Eye (tissue), 1 donor: ENCODE measurements at places on chromosomes 1 and 21.

DNA sequence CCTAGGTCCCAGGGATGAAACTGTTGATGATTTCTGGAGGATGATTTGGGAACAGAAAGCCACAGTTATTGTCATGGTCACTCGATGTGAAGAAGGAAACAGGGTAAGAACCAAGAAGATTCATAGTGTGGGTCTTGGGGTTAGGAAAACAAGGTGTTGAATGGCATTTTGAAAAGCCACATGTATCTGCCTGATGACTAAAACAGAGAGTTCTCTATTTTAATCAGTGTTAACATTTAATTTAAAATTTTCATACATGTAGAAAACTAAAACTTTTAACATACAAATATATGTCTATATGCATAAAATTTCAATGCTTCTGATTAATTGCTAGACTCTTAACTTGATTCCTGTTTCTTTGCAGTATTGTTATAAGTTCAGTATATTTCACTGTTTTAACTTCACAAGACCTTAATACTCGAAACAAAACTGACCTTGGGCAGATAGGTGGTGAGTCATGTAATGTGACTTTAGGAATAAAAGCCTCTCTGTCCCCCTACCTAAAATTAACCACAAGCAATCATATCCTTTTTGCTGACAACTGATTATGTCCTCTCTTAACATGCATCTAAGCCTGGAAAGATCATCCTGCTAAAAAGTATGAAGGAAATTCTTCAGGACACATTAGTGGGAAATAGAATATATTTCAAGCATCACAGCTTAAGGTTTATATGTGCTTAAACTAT lies 95.6 kb downstream of the PTPRC start:
- DNase-seq: no peak

DNA sequence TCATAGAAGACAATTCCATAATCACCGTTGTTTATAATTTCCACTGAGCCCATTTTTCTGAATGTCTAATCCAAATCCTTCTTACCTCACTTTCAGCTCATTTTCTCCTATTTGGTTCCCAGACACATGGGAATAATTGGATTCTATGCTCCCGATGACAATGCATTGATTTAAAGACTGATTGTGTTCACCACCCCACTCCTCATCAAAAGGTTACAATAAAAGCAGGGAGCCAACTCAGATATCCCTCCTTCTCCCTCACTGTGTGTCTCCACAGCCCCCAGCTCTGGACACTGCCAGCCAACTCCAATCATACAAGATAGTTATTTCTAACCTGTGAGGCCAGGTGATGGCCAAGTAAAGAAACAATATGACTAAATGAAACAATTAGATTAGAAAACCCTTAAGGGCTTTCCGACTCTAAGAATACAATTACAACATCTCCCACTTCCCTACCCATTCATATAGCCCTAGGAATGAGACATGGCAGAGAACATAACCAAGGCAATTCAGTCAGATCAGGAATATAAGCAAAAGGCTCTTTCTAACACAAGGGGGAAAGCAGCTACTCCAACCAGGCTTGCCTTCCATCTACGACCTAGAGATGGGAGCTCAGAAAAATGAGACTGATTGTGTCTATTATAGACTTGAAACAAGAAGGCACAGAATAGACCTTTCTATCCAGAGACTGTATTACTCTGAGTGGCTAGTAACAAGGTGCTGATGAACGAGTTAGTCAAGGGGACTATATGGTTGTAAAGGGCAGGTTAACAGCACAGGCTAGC lies 28.5 kb upstream of the CADM3 start:
- peak; percentile 15 for DNase-seq

- no peak for DNase-seq
These were observed 131.2 kb downstream of the PIK3R3 start for GRCh38 chr1:46001081-46001785.

DNA sequence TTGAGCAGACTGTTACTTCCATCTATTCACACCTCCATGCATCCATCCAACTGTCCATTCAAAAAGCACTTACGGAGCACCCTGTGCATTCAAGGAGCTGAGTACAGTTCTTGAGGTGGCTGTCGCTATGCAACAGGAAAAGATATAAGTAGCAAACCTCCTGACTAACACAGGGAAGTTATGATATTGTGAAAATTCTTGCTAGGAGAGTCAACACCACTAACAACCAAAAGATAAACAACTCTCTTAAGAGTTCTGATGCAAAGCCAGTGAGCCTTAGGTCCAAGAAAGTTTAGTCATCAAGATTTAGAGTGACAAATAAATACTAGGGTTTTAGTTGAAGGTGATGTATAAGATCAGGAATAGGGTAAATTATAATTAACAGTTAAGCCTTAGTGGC lies 44.5 kb upstream of the TRIM45 start:
- no peak for DNase-seq

GRCh38 chr21:38979271-38980121 lies 173.8 kb downstream of the ETS2 start:
- DNase-seq: no peak

DNA sequence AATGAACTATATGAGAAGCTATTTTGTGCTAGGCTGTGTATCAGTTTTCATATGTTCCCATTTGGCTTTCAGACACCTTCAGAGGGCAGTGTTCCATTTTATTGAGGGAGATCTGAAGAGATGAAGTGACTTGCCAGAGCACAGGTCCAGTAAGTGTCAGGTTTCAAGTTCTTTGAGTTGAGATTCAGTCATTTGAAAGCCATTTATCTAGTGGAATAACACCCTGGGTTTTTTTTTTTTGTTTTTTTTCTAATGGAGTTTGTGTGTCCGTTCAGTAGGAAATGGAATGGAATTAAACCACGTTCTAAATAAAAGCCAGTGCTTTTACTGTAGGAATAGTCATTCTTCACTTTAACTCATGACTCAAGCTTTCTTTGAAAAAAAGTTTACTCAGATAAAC lies 652.9 kb upstream of the USP24 start:
- no peak for DNase-seq

GRCh38 chr1:201676197-201676596 lies 137.3 kb downstream of the NAV1 start:
- no peak for DNase-seq

GRCh38 chr21:39913706-39914305 lies 46.6 kb downstream of the PCP4 start:
- no peak for DNase-seq

GRCh38 chr1:32275424-32275823 lies 16.5 kb upstream of the HDAC1 start:
- DNase-seq: peak; percentile 40

GRCh38 chr1:67755160-67755559 lies 70.2 kb downstream of the GADD45A start:
- no peak for DNase-seq

DNA sequence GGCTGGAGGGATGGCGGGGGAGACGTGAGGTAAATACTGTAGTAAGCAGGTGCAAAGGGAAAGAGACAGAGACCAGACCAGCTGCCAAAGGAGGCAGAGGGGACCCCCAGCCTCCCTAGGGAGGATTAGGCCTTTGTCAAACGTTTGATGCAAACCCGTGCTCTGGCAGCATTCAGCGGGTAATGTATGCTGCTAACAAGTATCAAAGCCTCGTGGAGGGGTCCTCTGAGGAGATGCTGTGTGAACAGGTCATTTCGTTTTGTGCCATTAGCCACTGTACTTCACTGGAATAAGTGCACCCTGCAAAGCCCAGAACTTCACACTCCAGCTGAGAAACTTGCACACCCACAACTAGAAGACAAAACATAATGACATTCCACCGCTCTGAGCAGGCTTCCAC lies 644.5 kb downstream of the NPHP4 start:
- DNase-seq: no peak

- DNase-seq: peak; percentile 24
These were observed 1266.9 kb upstream of the ADGRL2 start for GRCh38 chr1:80533775-80534334.

DNA sequence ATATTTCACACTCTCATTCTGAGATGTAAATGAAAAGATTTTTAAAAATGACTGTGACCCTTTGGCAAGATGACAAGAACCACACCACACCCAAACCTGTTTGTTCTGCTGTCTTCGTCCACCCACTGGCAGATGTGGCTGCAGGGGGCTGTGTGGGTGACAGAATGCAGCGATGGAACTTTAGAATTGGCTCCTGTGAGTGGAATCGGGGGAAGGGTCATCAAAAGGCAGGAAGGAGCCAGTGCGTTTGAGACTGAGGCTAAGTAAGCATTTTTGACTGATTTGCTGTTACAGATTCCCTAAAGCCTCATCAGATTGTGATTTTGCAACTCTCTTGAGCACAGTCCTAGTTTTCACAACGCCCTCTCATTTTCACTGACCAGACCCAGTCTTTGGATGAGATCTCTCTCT lies 111.2 kb upstream of the ADGRL2 start:
- no peak for DNase-seq

- DNase-seq: no peak
These were observed 95.1 kb downstream of the KIAA0319L start for GRCh38 chr1:35461966-35462651.

GRCh38 chr1:5982868-5983267 lies 9.4 kb downstream of the NPHP4 start:
- no peak for DNase-seq

GRCh38 chr1:164875518-164875917 lies 316.5 kb downstream of the PBX1 start:
- no peak for DNase-seq

DNA sequence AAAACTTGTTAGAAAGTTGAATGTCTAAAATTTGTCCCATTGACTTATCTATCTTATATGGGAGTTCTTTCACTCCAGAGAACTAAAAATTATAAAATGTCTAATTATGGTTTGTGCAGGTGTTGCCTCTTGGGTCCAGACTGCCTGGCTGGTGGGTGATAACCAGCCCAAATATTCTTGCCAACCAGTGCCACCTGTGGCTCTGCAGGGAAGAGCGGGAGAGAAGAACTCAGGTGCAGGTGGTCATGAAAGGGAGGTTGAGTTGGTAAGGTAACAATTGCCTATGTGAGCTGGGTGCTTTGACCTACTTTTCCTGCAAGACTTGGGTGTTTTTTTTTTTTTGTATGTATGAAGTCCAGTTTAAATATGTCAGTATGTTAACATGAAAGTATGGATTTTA lies 10.2 kb downstream of the RPS6KC1 start:
- no peak for DNase-seq

- no peak for DNase-seq
These were observed 18.3 kb downstream of the YARS1 start for GRCh38 chr1:32798679-32799416.

GRCh38 chr1:160605205-160605604 lies 25.9 kb upstream of the CD84 start:
- no peak for DNase-seq

DNA sequence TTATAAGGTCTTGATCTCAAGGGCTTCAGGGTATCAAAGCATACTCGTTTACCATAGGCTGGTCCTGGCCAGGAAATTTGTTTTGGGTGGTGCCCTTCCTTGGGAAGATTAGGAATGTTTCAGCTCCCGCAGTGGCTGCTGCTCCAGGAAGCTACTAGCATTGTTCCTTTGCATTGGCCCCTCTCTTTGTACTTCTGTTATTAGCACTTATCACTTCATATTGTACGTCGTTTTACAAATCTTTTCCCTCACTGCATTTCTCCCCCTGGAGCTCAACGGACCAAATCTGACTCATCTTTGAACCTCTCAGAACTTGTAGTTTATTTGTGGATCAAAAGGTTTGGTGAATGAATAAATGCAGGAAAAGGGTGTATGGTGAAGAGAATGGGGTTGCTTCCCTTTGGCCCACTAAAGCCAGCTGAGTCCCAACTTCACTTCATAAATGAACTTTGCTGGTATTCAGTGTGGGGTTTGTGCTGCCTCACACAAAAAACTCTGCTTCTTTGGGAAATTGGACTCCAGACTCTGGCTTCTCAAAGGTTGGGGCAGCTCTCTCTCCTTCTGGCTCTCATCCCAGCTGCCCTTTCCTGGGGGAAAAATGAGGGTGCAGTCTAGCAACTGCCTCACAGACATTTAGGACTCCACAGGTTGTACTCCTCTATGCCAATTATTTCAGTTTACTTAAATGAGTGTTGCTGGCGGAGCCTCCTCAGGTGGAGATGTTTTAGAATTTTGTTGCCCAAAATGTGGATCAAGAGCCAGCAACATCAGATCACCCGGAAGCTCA lies 5.9 kb downstream of the GNAT2 start:
- no peak for DNase-seq

DNA sequence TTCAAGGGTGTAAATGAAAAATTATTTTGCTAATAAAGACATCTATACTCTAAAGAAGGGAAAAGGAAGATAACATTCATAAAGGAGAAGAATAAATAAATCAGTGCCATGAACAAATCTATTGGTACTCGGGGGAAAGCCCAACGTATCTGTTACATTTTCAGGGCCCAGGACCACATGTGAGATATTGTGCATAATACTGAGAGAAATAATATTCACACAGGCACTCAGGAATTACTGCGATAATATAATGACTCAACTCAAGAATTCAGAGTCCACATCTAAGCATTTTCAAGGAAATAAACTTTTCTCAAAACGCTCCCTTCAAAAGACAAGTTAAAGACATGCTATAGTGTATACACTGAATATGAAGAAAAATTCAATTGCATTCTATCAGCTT lies 108.8 kb downstream of the SMYD2 start:
- no peak for DNase-seq

DNA sequence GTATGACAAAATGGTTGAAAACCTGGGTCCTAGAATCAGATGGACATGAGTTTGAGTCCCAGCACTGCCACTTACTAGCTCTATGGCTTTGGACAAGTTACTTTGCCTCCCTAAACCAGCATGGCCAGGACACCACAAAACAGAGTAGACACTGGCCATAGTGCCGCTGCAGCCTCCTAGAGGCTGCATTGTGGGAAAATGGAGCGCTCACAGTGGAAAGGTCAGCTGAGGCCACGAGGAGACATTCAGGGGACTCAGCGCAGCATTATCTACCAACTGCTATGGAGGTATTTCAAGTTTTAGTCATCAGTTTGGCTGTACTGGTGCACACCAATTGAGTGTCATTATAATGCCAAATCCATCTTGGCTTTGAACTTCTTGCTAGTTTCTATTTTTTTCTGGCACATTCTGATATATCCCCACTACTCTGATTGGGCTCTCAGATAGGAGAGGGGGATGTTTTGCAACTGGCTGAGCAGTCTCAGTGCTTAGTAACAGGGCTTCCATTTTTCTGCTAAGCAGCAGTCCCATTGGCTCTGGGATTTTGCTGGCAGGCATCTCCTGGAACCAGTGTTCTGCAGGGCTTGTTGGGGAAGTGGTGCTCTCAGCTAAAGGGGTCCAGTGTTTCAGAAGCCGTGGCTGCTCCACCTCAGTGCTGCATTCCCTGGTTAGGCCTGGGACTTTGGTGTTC lies 16.2 kb downstream of the NT5C1A start:
- DNase-seq: no peak

DNA sequence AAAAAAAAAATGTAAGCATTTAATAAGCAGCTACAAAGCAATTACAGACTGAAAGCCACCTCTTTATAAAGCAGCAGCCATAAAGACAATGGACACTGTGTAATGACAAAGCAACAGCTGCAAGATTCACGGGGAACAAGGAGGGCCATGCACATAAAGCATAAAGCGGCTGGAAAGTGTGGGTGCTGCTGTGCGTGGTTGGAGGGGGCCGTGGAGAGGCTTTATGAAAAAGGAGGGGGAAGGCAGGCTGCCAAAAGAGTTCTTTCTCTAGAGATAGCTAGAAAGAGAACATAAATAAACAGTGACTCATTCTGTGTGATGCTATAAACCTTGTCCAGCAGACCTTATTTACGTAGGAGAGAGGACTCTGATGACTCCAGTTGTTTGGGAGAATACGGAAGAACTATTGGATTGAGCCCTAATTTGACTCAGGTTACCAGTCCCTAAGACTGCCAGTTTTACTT lies 49.3 kb downstream of the ADAMTS1 start:
- peak; percentile 84 for DNase-seq

GRCh38 chr1:7478809-7479499 lies 292.1 kb upstream of the VAMP3 start:
- peak; percentile 57 for DNase-seq

GRCh38 chr1:202171292-202172014 lies 11.1 kb upstream of the PTPN7 start:
- DNase-seq: no peak

- DNase-seq: no peak
These were observed 23.5 kb downstream of the KCNT2 start for GRCh38 chr1:196584696-196585095.
